ENCODE measurements at places on chromosomes 16 and 17. TPM values are rescaled to one million over a fixed set of nuclear protein-coding genes. Genes with fewer than 3 reads are reported as not detected.

The ORMDL3 gene
- total RNA-seq = 48.4 TPM

The HELZ gene
- 142 TPM for total RNA-seq

The CDH15 gene
- total RNA-seq = 0.48 TPM

The NPIPA2 gene
- 0.96 TPM for total RNA-seq

The ITGB3 gene
- 61.4 TPM for total RNA-seq

The RNFT1 gene
- total RNA-seq = 17.3 TPM
